NCI-H2227 treated with DMSO at 0.1 percent for 48 hours (cell line): ENCODE measurements at places on chromosomes 2 and 18.

- no peak for DNase-seq
These were observed 169.2 kb upstream of the NABP1 start for GRCh38 chr2:191508738-191509137.

DNA sequence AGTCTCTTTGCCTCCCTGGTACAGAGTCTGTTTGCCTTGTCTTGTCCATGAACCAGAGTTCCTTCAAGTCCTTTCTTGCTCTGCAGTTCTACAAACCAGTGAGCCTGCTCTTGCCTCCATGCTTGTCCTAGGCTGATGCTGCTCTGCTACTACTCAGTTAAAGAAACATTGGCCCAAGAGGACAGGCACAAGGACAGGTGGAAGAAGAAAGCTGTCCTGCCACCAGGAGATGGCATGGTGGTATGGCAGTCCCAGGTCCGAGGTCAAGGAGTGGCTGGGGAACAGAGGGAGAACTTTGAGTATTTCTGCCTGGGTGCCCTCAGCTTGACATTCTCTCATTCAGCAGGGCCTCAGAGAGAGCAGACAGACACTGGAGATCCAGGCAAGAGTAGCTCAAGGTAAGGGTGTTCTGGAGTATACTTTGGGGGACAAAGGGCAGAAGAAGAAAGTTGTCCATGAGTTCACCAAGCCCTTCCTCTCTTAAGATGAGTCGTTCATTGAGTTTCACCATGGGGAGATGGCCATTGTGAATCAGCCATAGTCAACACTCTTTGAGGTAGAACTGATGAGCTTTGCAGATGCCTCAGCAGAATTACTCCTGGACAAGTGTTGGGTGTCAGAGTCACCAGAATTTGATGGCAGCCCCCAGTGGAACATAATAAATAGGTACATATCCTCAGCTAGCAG, 20.4 kb downstream of the TTC32 start:
- no peak for DNase-seq

DNA sequence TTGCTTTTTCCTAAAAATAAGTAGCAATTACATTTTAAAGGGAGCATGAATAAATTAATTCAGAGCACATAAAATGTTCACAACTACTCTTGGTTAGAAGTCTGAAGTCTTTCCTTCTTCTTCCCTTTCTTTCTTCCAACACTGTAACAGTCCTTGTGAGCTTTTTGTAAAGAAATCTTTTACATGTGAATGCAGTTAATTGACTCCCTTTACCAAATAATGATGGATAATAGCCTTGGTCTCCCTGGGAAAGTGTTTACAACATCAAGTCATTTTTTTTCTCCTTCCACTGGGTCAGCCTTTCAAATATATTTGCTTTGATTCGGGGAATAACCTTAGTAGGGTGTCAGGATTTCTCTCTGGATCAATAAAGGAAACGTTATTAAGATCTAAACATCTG, 39.1 kb downstream of the CALCRL start:
- no peak for DNase-seq

DNA sequence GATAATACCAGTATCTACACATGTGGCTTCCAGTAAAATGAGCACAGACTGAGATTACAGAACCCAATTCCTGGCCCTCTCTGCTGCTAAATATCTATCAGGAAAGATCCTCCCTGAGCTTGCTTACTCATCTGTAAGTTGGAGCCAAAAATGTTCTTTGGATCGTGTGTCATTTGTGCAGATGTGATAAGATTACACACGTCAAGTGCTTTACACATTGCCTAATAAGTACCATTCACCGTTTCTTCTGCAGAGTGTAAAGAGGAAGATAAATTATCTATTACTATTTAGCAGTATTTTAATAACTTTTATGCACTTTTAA, 23.2 kb upstream of the SLC20A1 start:
- no peak for DNase-seq

- no peak for DNase-seq
These were observed 568.3 kb downstream of the LRRTM4 start for GRCh38 chr2:76953733-76954347.

- no peak for DNase-seq
These were observed 904.8 kb upstream of the CELF4 start for GRCh38 chr18:38470421-38470820.

DNA sequence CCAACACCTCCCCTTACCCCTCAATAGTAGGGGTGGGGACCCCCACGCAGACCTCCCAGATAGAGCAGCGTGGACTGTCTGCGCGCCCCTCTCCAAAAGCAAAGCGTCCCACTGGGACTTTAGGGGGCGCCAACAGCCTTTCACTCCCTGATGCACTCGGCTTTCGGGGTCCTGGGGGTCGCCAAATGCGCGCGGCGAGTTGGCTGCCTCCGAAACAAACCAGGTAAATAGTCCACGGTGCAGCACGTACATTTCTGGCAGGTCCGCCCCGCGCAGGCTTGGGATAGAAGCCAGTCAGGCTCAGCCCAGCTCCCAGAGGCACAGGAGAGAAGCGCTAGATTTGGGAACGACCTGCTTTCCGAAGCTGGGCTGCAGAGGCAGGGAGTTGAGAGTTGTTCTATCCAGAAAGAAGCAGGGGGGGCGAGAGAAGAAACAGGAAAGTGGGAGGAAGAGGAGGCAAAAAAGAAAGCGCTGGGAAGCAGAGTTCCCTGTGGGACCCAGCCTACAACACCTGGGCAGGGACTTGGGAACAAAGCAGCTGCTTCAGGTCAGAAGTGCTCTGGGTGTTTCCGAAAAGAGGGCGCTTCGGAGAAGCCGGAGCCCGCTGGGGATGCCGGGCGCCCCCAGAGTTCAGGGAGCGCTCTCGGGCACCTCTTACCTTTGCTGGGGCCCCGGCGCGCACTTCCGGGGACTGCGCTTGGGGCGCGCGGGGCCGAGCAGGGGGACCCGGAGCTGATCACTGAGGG, 544 bp downstream of the EVA1A start:
- DNase-seq: no peak

GRCh38 chr2:159199761-159200465, 86.6 kb downstream of the WDSUB1 start:
- no peak for DNase-seq

GRCh38 chr18:23137788-23138216, 2.5 kb downstream of the CABLES1 start:
- no peak for DNase-seq

DNA sequence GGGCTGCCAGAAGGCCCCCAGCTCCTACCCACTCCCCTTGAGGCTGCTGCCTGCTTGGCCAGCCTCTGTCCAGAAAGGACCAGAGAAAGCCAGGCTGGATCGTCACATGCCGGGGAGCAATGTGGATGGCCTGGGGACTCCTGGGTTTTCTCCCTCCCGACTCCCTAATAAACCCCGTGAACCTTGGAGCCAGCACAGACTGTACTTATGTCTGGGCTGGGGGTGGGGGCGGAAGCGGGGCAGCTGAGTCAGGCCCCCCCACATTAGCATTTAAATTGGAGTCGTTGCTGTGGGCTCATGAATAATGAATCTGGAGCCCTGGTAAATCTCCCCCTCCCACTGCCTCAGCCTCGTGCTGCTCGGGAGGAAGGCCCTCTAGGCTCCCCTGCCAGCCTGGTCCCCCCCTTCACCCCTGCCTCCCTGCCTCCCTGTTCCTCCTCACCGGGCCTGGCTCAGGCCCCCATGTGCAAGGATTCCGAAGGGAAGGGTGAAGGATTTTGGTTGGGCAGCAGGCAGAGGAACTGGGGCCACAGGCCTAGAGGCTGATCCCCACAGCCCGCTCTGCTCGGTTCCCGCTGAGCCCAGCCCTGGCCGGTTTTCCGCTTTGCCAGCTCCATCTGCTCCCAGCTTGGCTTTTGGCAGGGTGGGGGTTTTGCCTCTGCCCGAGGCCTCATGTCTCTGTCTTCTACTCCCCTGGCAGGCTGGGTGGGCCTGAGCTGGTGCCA, 7.3 kb upstream of the ASIC4 start:
- no peak for DNase-seq

- peak; percentile 7 for DNase-seq
These were observed 15.0 kb downstream of the ZBTB7C start for GRCh38 chr18:48394176-48394575.

DNA sequence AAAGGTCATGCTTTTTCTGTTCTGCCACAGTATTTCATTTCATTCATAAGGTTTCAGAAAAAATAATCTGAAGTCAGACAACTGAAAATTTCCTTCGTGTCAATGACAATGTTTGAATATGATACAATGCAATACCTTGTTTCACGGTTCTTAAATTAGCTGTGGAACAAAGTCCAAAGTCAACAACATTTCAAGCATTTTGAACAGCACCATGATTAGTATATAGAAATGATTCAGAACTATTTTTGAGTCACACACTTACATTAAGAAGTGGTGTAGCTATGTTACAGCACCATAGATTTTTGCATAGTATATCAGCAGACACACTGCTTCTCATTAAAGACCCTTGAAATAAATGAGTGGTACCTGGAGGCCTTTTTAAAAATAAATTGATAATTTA, 178.3 kb upstream of the DSEL start:
- no peak for DNase-seq

- no peak for DNase-seq
These were observed 509.9 kb upstream of the VRK2 start for GRCh38 chr2:57536535-57537231.

GRCh38 chr2:20365249-20365817, 14.7 kb upstream of the PUM2 start:
- DNase-seq: no peak

DNA sequence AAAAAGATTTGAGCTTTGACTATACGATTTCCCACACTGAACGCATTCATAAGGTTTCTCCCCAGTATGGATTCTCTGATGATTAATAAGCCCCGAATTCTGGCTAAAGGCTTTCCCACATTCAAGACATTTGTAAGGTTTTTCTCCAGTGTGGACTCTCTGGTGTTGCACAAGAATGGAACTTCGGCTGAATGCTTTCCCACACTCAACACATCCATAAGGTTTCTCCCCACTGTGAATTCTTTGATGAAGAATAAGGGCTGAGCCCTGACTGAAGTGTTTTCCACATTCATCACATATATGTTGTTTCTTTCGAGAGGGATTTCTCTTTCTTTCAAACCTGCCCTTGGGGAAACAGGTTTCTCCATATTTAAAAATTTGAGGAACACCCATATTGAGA, 6.9 kb downstream of the ZNF24 start:
- no peak for DNase-seq

DNA sequence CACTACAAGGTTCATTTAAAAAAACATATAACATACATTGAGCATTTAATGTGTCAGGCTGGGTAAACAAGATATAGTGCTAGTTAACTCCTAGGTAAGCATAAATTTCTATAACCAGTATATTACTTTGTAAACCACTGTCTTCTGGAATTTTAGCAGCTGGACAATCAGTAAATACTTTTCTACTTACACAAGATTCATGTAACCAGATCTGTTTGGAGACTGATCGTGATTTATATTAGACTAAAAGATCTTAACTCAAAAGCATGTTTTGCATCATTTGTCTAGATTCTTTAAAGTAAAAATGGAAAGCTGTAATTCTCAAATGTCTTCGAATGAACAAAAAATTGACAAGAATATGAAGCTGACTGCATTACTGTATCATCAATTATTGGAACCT, 941 bp upstream of the SGO2 start:
- DNase-seq: no peak

DNA sequence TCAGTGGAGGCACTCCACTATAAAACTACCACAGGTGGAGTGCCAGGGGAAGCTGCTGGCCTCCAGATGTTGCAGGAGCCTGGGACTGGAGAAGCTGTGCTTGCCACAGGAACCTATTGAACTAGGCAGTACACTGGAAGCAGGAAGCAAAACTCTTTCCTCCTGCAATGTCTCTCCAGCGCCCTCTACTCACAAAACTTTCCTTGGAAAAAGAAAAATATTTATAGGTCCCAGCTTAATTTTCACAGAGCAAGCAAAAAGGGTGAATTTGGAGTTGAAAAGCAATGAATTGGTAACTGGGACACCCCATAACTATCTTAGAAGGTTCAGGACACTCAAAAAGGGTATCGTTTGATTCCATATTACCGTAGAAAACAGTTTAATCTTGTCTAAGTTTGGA, 33.2 kb upstream of the REEP1 start:
- DNase-seq: no peak

- no peak for DNase-seq
These were observed 164.4 kb downstream of the FMNL2 start for GRCh38 chr2:152499331-152499816.

GRCh38 chr2:64101141-64101591, 43.1 kb downstream of the PELI1 start:
- no peak for DNase-seq

GRCh38 chr2:5368263-5368662, 323.9 kb upstream of the SOX11 start:
- no peak for DNase-seq

GRCh38 chr2:31429759-31430438, 15.4 kb upstream of the XDH start:
- no peak for DNase-seq

GRCh38 chr18:32701313-32701712, 71.5 kb downstream of the KLHL14 start:
- no peak for DNase-seq

- no peak for DNase-seq
These were observed 264.6 kb upstream of the THUMPD2 start for GRCh38 chr2:40043641-40044040.

GRCh38 chr18:37391156-37391555, 174.4 kb downstream of the CELF4 start:
- no peak for DNase-seq

- DNase-seq: no peak
These were observed 23.7 kb upstream of the MMADHC start for GRCh38 chr2:149611100-149611820.

DNA sequence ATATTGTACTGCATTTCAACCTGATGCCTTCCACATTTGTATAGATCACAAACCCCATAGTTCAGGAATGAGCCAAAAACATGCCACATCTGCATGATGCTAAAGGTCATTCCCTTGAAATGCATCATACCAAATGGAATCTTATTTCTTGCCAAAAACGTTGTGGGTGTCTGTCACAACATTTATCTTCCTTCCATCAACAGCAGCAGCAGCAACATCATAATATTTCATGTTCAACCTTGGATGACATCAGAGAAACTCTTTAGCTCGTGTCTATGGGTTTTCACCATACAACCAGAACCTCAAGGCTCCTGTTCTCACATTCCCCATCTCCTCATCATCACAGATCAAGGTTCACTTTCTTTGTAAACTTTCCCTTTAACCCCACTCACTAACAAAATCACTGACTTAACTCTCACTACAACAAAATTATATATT, 221.3 kb upstream of the CTAGE1 start:
- no peak for DNase-seq

- DNase-seq: no peak
These were observed 36.2 kb upstream of the FMNL2 start for GRCh38 chr2:152298754-152299153.

GRCh38 chr2:236814593-236814992, 245.0 kb downstream of the ACKR3 start:
- DNase-seq: no peak

GRCh38 chr18:62583376-62583775, 60.6 kb downstream of the ZCCHC2 start:
- no peak for DNase-seq

DNA sequence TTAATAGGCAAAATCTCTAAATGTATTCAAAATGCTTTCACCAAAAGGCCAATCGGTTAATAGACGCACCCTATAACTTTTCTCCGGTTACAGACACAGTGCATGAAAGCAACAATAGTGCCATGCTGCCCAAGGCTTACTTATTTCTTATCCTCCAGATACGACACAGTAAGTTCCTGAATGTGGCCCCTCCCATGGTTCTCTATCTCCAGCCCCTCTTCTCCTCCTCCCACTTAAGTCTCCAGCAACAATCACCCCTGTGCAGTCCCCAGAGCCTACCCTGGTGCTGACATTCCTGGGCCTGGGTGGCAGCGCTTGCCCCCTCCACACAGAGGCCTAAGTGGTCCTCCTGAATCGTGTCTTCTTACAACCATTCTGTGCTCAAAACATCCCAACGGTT, 3.6 kb downstream of the KIDINS220 start:
- no peak for DNase-seq

- no peak for DNase-seq
These were observed 122.1 kb downstream of the RAB3GAP1 start for GRCh38 chr2:135174049-135174809.
